ENCODE measurements at places on chromosomes 7 and 10.

- DNase-seq: no peak
Observed at GRCh38 chr10:85194706-85195105, 866.3 kb downstream of the CCSER2 start.

DNA sequence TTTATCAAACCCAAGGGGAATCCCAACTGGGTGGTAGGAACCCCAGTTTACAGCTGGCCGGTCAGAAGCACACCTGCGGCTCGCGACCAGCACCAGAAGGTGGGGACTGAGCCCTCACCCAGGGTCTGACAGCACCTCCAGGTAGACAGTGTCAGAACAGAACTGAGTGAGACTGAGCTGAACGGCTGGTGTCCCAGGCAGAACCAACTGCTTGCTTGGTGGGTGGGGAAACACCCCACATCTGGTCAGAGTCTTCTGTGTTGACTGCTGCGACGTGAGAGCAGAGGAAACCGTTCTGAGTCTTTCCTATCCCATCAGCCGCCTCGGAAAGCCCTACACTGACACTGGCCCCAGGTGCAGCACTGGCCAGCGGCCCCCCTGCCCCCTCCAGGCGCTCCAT, 160.7 kb downstream of the MAD1L1 start:
- peak; percentile 82 for DNase-seq

- DNase-seq: no peak
Observed at GRCh38 chr7:113294750-113295149, 176.4 kb upstream of the SMIM30 start.

- no peak for DNase-seq
Observed at GRCh38 chr7:157484411-157485081, 147.7 kb downstream of the DNAJB6 start.

GRCh38 chr10:73908853-73909539, 1.9 kb upstream of the PLAU start:
- no peak for DNase-seq

- DNase-seq: no peak
Observed at GRCh38 chr10:79133416-79133815, 64.7 kb downstream of the ZMIZ1 start.

GRCh38 chr10:78361031-78361430, 327.4 kb downstream of the RPS24 start:
- DNase-seq: no peak

GRCh38 chr7:117172283-117172682, 150.6 kb downstream of the WNT2 start:
- no peak for DNase-seq

DNA sequence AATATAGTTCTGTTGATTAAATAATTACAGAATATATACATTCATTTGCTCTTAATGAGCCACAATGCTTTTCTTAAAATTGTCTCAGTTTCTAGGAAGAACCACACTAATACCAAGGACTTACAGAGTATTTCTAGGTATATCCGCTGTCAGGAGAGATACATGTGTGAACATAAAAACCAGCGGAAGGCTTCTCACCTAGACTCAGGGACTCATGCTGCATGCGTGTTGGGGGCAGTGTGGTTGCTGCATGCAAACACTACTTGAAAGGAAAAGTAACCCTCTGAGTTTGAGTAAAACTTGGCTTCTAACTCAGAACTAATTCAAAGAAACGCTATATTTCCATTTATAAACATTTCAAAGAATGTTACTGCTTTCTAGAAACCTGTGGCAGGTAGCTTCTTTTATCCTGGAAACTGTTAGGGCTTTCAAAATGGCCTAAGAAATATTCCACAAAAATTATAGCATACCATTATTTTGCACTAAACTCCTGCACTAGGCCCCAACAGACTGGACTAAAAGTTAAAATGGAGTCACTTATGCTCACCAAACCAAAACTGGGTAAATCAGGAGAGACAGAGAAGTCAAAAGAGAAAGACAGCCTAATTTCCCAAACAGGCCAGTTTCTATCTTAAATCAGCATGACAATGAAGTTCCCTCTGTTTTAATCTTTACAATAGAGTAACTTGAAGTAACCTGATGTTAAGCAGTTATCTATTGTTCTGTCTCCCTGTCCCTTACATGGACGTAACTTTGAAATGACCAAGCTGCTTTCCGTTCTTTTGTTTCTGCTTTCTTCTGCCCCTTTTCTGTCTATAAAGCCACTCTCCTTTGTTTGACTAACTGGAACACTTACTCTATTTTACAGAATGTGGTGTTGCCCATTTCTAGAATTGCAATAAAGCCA, 95.2 kb upstream of the FAM133B start:
- no peak for DNase-seq

GRCh38 chr10:24515481-24515880, 208.2 kb downstream of the ARHGAP21 start:
- DNase-seq: no peak

- no peak for DNase-seq
Observed at GRCh38 chr10:34922138-34922537, 107.0 kb upstream of the PARD3 start.

DNA sequence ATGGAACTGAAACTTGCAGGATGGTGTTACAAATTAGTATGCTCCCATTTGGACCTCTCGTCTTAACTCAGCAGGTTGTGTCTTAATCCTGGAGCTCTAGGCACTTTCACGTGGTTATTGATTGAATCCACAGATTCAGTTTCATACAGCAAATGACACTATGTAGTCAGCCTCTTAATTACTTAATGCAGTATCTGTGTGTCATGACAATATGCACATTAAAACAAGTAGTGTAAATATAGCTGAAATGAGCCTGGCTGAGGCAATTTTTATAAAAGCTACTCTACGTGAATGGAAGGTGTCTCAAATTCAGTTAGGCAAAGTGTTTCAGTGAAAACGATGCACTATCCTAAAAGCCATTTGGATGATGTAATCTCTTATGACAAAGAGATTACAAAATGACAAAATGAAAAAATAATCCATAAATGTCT, 86.8 kb downstream of the CD36 start:
- no peak for DNase-seq

DNA sequence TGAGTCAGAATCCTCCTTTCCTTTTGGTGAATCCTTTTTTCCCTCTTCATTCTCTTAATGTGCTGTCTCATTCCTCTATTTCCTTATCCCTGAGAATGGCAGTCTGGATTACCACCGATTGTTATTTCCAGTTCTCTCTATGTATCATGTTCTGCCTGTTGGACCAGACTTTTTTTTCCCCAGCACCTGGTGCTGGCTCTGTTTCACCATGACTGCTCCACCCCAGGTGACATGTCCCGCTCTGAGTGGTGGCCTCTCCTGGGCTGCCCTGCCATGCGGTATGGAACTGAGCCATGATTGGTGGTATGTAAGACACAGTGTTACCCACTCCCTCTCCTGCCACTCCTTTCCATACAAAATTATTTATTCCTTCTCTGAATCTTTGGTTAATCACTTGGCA, 399.9 kb downstream of the GATA3 start:
- no peak for DNase-seq

- DNase-seq: no peak
Observed at GRCh38 chr7:100120733-100121036, 1.3 kb downstream of the CNPY4 start.

DNA sequence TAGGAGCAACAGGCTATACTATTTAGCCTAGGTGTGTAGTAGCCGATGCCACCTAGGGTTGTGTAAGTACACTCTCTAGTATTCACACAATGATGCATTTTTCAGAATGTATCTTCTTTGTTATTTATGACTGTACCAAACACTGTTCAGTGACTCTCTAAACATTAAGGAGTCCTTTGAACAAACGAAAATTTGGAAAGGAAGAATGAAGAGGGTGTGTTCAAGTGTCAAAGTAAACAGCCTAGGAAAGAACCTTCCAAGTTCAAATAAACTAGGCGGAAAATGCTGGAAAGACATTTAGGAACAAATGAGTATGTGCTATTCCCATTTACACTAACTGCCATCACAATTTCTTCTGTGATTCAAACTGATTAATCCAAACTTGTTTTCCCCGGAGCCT, 142.4 kb downstream of the CHCHD3 start:
- no peak for DNase-seq

DNA sequence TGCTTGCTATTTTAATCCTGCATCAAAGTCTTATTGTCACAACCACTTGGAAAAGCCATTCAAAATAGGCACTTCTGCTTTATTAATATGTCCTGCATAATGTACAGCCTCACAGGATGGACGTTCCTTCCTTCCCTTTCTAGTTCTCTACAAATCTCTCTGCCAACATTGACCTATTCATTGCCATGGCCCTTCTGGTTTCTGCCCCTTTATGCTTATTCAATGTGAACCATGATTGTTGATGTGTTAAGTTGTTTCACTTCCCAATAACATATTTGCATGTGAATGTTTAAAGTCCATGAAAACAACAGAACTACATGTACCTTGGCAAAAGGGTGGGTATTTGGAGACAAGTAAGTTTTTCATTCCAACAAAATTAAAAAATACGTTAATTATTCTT, 45.7 kb downstream of the COL28A1 start:
- DNase-seq: no peak

DNA sequence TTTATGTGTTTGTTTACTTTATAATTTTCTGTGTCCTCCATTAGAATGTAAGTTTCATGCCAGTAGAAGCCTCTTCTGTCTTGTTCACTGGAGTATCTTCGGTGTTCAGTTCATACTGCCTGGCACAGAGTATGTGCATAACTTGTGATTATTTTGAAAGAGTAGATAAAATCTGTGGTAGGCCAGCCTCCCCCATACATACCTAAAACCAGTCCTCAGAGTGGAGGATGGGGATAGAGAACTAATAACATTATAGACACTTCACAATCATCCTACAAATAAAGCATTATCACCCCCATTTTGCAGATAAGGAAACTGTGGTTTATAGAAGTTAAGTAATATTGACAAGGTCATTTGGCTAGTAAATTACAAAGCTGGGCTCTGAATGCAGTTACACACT, 28.0 kb downstream of the VIM start:
- DNase-seq: no peak

GRCh38 chr10:12194752-12195271, 879 bp downstream of the NUDT5 start:
- no peak for DNase-seq

DNA sequence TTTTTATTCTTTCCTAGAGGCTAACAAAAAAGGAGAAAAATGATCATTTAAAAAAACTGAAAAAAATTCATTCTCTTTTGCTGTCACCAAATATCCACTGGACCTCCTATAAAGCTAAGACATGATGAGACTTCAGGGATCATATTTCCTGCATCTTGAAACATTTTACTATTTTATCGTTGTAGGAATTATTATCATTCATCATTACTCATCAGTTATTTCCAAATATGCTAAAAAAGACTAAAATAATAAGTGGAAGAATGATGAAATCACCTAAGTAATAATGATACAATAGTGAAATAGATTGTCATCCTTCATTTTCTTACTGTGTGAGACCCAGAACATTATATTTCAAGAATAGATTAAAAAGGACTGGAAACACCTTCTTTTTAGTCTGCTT, 28.3 kb downstream of the TAF3 start:
- no peak for DNase-seq

DNA sequence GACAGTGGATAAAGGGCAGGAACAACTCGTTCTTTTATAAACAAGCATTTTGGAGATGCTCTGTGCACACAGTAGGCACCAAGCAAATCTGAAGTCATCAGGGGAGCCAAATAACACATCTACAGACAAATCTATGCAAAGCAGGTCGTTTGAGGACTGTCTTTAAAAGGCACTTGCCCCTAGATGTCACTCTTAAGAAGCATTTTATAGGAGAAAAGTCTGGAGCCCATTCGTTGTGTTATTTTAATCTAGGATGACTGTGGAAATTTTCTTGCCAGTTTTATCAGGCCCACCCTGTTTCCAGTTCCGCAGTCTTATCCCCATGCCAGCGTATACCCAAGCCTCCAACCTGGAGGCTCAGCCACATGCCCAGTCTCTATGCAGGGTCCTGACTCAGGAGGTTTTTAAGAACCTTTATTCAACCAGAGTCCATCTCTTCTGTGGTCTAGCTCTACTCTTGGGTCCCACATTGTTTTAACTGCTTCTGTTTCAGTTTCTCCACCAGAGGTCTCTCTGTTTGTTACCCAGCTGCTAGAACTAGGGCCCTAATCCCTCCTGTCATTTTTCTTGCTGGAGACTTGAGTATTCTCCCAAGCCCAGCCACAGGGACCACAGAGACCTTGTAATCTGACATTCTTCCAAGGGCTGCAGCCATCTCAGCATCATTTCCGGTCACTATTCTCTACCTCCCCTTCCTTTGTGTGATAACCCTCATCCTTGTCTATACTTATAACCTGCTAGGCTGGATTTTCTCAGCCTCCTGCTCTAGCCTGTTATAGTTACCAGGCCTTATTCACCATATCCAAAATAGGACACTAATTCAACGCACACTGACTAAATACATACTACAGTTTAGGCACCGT, 26.7 kb downstream of the PIK3CG start:
- no peak for DNase-seq

GRCh38 chr7:94525923-94526322, 16.3 kb downstream of the CASD1 start:
- no peak for DNase-seq

- no peak for DNase-seq
Observed at GRCh38 chr7:66883716-66884115, 37.3 kb upstream of the TMEM248 start.

GRCh38 chr7:44617225-44617890, 10.9 kb downstream of the OGDH start:
- DNase-seq: no peak

DNA sequence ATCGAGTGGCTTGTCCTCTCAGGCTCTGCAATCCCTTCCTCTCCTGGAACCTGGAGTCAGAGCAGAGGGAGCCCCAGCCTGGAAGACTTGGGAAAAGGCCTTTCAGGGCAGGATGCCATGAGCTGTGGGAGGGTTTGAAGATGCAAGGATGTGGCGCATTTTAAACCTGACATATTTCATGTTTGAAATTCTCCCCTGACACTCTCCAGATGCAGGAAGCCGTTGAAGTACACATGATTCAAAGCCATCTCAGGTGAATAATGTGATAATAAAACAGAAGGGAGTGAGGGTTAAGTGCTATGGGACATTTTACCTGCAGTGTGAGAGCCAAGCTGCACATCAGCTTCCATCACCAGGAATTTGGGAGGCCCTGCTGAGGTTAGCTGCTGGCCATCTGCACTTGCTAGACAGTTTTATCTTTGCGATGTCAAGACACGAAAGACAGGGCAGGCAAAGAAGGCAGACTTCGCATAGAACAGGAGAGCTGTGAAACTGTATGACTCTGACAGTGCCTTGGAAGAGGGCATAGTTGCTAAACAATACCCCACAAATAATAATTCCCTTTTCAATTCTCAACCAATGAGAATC, 159.1 kb upstream of the GDF10 start:
- DNase-seq: no peak

- DNase-seq: no peak
Observed at GRCh38 chr10:129863201-129863663, 100.8 kb downstream of the EBF3 start.

GRCh38 chr10:87618566-87619423, 40.9 kb upstream of the PAPSS2 start:
- no peak for DNase-seq

- DNase-seq: no peak
Observed at GRCh38 chr10:69337296-69338132, 59.2 kb downstream of the HK1 start.
